ENCODE measurements at places on chromosomes 1 and 21.

DNA sequence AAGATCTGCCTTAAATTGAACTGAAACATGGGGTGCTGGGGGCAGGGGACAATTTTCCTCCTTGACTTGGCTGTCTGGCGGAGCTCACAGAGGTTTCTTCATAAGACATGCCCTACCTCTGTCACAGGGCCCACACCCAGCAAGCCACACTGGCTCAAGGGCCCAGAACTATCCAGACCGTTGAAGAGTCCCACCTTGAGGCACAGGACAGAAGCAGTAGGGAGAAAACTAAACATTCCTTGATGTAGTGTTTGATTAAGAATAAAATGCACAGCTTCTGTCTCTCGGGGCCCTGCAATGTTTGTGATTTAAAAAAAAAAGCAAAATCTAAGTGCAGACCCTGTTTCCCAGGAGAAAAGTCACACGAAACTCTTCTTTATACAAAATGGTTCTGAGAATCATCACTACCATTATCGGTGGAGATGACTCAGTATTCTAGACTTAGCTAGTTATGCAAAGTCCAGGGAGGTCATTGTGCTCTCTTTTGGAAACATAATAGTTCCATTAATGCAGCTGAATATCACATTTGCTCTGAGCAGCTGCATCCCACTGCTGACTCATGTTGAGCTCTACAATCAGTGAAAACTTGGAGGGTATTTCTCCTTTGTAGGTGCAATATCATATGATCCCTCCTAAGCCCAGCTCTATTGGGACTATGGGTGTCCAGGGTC, 53.6 kb upstream of the DIRAS3 start:
- DNase-seq, result no peak

- DNase-seq, result no peak
Measured at GRCh38 chr1:171155484-171155883, 29.6 kb upstream of the FMO2 start.

DNA sequence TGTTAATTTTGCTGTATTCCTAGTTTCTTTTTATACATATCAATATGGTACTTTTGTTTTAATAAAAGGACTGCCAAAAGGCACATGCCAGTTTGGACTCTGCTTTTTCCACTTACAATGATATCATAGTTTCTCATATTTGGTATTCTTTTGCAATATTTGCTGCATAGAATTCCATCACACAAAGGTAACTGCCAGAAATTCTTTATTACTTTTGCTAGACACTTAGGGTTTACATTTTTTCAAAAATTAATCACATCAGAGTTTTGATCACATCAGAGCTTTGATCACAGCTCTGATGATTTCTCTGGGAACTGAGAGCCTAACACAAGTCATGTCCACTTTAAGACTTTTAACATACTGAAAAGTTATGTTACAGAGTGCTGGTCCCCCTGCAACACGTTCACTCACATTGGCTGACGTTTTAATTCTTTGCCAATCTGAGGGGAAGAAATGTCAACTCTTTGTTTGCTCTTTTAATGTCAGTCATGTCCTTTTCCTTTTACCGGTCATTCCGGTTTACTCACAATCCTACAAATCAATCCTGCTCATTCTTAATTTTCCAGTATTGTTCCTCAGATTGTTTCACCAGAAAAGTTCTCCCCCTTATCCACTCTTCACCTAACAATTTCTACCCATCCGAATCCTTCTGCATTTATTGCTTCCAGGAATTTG, 1.1 kb upstream of the CD46 start:
- no peak for DNase-seq

DNA sequence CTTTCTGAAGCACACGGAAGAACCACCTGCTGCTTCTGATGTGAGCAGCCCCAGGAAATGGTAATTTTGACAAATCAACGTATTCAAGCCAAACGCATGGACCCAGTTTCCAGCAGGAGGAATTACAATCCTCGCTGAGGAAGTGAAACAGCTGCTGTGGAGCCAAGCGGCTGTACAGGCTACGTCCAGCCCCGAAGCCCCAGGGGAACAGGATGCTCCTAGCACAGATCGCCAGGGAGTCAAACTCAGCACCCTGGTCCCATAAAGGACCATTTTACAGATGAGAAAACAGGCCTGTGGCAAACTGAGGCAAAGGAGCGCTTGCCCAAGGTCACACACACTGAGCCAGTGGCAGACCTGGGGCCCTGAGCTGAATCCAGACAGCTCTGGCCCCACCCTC, 108.0 kb downstream of the PTPRU start:
- DNase-seq, result no peak

DNA sequence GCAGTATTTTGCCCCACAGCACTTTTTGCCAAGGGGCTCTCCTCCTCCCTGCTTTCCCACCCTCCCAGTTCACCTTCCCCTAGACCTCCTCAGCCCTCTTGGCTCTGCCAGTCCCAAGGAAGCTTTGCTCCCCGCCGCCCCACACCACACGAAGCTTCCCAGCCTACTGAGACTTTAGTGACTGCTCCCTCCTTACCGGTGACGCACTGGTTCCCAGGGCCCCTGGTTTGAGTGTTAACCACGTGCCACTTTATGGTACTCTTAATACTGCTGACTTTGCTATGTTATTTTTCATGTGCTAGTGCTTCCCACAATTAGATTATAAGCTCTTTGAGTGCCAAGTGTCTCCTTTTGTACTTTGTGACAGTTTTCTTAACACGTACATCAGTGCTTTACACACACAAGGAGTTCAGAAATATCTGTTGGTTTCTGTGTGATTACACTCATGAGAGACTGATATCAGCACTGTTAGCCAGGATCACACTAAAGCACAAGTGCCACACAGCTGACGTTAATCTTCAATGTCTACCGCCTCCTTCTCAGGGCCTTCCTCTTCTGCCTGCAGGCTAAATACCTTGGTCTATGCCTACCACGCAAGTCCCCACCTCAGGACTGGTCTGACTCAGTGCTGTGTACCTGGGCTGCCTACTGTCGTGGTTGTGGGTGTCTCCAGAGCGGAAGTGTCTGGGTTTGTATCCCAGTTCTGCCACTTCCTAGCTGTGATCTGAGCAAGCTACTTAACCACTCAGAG, 61.0 kb downstream of the DNTTIP2 start:
- no peak for DNase-seq

DNA sequence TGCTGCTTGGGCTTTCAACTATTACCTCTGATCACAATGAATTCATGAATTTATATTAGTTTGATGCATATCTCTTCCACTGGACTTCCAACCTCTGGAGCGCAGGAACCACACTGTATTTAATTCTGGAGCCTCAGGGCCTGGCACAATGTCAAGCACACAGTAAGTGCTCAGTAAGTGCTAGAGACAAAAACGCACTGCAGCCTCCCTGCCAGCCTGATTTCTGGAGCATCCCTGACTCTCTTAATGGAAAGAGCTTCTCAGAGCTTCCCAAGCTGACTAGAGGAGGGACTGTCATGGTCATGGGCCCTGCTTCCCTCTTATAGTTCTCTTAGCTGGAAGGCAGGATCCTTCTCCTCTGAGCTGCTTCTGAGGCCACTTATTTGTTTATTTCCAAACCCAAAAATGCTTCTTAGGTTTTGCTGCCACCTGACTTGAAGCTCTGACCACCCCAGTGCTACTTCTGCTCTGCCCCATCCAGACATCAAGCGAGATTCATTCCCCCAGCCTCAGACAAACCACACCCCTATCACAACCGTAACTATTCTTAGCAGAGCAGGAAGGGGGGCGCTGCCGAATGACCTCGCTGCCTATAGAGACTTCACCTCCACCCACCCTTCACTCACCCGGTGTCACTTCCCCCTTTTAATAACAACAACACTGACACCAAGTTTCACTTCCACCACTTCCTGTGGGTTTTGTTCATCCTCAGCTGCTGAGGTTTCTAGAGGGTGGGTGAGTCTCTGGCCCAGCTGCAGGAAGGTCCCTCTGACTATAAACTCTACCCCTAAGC, 33.6 kb downstream of the NUAK2 start:
- DNase-seq, result no peak

- DNase-seq, result no peak
Measured at GRCh38 chr1:19391596-19391981, 79.5 kb downstream of the SLC66A1 start.
